Astrocyte of the spinal cord (primary cell): ENCODE measurements at places on chromosomes 6 and 20.

DNA sequence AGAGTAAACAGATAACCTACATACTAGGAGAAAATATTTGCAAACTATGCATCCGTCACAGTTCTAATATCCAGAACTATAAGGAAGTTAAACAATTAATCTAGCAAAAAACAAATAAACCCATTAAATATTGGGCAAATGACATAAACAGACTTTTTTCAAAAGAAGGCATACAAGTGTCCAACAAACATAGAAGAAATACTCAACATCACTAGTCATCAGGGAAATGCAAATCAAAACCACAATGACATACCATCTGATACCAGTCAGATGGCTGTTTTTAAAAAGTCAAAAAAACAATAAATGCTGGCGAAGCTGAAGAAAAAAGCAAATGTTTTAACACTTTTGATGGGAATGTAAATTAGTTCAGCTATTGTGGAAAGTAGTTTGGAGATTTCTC, 1117.7 kb upstream of the MAP3K7 start:
- peak; percentile 77 for DNase-seq

- DNase-seq, result no peak
Measured at GRCh38 chr6:109342506-109342905, 39.8 kb downstream of the CD164 start.

DNA sequence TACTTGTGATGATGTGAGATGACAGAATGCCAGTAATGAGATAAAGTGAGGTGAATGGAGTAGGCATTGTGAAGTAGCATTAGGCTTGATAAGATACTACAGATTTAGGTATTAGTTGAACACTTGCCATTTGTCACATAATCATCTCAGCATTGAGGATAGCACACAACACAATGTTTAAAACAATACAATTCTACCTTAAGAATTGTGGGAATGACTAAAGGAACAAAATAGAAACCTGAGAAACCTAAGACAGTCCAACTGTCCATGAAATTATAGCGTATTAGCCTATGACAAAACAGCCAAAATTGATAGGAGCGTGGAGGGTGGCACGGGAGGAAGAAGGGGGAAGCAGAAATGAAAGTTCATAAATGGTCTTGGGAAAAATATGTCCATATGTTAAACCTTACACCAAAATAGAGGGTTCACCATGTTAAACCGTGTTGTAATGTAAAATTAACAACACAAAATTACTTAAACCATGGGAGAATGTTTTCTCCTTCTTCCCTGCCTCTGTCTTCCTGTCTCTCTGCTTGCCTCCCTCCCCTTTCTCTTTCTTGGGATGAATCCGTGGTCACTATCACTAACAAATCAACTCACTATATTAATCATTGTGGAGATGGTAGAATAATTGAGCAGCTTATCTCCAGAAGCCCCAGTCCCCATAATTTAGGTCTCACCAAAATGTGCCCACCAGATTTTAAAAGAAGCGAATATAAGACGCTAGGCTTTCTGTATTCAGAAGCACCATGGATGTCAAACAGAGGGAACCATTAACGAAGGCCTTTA, 33.0 kb upstream of the HFE start:
- DNase-seq, result peak; percentile 4

DNA sequence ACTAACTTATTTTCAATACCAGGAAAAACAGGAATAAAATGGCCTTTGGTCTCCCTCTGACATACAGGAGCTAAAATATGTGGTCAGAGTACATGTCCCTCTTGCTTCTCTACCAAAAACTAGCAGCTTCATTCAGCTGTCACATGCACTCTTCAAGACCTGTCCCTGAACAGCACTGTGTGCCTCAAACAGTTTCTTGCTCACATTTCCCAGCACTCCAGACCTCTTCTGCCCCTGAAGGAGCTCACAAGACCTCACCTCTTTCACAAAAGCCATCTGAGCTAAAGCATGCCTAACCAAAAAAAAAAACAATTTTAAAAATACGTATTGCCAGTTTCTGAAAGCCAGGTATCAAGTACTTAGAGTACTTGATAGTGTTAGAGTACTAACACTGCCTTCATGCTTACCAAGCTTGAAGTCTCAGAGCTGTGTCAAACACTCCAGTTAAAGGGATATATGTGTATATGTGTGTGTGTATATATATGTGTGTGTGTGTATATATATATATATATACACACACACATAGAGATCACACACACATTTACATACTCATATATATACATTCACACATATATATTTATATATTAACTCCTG, 148.3 kb upstream of the POU3F2 start:
- DNase-seq, result no peak

DNA sequence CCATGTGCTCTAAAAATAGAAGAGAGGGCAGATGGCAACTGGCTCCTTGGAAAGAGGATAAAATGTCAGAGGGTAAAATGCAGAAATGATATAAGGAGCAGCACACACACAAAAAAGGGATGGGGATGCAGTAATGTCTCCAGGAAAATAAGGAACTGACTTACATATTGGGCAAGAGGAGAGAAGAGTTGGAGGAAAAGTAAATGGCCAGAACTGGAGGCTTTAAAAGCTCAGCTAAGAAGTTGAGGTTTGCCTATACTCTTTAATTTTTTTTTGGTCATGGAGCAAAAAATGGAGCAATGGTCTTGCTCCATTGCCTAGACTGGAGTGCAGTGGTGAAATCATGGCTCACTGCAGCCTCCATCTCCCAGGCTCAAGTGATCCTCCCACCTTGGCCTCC, 93.7 kb downstream of the SULF2 start:
- peak; percentile 65 for DNase-seq

DNA sequence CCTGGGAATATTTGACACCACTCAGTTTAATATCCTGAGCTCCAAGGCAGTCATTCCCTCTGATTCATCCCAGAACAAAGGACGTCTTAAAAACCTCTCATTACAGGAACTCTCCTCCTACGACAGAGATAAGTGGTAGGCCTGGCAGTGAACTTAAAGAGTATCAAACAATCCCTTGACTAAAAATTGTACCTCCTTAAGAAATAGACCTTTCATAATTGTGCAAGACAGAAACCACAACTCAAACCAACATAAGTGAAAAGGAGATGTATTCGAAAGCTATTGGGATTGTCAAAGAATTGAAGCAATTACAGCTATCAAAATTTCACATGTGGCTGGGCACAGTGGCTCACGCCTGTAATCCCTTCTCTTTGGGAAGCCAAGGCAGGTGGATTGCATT, 19.1 kb upstream of the BNIP5 start:
- no peak for DNase-seq

- DNase-seq, result no peak
Measured at GRCh38 chr6:900716-901605, 208.0 kb upstream of the EXOC2 start.

- DNase-seq, result no peak
Measured at GRCh38 chr20:52888096-52888495, 84.1 kb upstream of the TSHZ2 start.

- DNase-seq, result no peak
Measured at GRCh38 chr6:14273191-14273590, 155.6 kb downstream of the CD83 start.

GRCh38 chr20:13816757-13817156, 31.9 kb downstream of the NDUFAF5 start:
- DNase-seq, result no peak

GRCh38 chr20:47355489-47356219, 845 bp downstream of the ZMYND8 start:
- peak; percentile 35 for DNase-seq

- DNase-seq, result no peak
Measured at GRCh38 chr6:37535759-37536490, 36.2 kb upstream of the CCDC167 start.

DNA sequence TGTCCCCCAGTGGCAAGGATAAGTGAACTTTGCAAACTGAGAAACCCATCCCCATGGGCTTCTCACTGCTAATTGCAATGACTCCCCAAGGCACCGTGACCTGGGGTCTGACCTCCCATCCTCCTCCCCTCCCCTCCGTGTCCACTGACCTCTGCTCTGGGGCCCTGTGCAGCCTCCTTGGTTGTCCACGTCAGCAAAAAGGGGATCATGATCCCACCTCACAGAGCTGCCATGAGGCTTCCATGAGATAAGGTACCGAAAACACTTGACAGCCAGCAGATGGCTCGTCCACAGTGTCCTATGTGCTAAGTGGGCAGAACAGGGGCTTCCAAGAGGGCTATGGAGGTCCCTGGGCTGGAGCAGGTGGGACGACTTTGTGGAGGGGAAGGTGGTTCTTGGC, 104.5 kb downstream of the GRM4 start:
- DNase-seq, result no peak

DNA sequence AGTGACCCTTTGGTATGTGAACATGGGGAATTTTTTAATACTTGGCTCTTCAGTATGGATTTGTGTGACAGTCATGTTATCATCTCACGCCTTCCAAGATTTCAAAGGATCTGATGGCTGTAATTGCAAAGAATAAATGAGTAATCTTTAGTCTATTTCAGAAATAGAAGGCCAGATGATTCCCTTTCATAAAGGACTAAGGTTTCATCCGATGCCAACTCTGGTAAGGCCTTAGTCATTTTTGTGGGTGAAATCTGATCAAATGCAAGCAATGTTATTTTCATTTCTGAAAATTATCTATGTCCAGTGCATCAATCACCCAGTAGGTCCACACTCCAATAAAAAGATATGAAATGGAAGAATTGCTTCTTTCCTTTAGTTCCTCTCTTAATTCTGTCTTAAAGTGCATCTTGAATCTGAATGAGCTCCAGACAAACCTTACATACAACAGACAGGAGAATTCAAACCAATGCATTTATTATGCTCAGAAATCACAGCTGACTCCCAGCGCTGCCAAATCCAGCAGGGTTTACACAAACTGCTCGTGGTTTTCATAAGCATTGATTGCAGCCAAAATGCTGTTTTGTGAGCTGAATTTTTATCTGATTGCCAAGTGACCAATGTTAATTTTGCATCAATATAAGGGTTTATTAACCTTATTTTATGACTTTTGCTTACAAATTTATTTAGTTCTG, 565.2 kb upstream of the MARCKS start:
- DNase-seq, result peak; percentile 50

GRCh38 chr6:125232466-125232865, 69.3 kb downstream of the HDDC2 start:
- no peak for DNase-seq

GRCh38 chr6:105330913-105331312, 72.0 kb downstream of the PREP start:
- DNase-seq, result no peak

DNA sequence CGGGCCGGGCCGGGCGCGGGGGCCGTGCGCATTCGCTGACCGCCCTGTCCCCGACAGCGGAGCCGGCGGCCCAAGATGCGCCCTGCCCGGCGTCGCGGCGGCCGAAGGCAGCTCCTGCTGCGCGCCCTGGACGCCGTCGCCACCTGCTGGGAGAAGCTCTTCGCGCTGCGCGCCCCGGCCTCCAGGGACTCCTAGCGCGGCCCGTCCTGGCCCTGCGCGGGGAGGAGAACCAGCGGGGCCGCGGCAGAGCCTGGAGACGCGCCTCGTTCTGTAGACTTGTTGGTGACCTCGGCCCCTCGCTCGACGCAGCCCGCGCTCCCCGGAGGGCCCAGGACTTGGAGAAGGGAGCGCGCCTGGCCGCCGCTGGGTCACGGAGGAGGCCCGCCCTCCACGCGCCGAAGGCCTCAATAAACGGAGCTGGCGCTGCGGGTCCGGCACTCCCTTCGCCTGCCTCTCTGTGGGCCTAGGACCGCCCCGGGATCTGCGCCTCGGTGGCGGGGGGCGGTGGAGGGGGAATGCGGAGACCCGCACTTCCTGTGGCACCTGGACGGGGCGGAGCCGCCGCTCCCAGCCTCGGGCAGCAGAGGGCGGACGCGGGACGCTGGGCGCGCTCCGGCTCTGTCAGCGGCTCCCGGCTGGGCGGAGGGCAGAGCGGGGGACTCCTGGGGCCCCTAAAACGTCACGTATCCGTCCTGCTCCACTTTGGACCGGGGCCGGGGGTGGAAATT, 2.7 kb downstream of the C20orf204 start:
- peak; percentile 34 for DNase-seq
